H54 (cell line): ENCODE measurements at places on chromosomes 12 and 14.

- no peak for DNase-seq
Observed at GRCh38 chr12:124902916-124903315, 11.5 kb downstream of the UBC start.

DNA sequence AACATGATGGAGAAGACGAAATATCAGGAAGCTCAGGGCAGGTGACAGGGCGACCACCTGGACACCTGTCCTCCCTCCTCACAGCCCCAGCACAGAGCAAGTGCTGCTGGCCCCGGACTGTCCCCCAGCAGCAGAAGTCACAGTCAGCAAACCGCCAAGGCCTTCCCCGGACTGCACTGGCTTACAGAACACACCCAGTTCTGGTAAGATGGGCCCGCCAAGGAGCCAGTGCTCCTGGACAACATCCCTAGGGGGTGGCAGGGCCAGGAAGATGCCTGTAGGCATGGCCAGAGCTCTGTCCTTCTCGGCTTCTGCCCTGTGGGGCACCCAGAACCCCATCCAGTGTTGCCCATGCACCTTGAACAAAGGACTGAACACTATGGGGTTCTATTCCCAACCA is 77.9 kb downstream of the BCL11B start:
- DNase-seq: no peak

DNA sequence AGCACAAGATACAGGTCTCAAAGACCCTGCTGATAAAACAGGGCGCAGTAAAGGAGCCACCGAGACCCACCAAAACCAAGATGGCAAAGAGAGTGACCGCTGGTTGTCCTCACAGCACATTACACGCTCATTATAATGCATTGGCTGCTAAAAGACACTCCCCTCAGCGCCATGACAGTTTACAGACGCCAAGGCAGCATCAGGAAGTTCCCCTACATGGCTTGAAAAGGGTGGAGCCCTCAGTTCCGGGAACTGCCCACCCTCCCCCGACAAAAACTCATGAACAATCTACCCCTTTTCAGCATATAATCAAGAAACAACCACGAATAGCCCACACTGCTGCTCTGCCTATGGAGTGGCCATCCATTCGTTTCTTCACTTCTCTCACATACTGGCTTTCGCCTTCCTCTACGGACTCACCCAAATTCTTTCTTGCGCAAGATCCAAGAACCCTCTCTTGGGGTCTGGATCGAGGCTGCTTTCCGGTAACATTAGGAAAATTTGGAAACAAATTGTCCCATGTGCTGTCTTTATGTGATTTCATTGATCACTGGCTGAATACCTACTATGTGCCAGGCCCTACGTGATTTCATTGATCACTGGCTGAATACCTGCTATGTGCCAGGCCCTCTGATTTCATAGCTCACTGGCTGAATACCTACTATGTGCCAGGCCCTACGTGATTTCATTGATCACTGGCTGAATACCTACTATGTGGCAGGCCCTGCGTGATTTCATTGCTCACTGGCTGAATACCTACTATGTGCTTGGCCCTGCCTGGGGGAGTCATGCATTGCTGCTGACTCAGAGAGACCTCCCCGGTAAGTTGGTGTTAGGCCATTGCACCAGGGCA is 126.4 kb downstream of the PIWIL1 start:
- no peak for DNase-seq

- no peak for DNase-seq
Observed at GRCh38 chr12:75308279-75308678, 21.8 kb downstream of the CAPS2 start.

DNA sequence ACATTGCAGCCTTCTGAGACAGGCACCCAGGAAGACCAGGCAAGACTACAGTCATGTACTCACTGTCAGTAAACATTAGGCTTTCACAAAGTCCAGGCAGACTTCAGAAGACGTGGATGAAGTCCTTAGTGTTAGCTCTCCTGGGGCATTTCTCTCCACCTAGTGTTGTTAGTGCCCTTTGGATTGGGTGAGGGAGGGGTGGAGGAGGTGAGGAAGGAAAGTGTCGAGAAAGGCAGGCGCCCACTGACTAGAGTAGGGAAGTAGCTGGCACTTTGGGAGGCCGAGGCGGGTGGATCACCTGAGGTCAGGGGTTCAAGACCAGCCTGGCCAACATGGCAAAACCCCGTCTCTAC is 20.2 kb downstream of the TMEM229B start:
- no peak for DNase-seq

- no peak for DNase-seq
Observed at GRCh38 chr12:89117448-89118034, 234.8 kb downstream of the DUSP6 start.
